ENCODE measurements at places on chromosomes 5 and 9.

DNA sequence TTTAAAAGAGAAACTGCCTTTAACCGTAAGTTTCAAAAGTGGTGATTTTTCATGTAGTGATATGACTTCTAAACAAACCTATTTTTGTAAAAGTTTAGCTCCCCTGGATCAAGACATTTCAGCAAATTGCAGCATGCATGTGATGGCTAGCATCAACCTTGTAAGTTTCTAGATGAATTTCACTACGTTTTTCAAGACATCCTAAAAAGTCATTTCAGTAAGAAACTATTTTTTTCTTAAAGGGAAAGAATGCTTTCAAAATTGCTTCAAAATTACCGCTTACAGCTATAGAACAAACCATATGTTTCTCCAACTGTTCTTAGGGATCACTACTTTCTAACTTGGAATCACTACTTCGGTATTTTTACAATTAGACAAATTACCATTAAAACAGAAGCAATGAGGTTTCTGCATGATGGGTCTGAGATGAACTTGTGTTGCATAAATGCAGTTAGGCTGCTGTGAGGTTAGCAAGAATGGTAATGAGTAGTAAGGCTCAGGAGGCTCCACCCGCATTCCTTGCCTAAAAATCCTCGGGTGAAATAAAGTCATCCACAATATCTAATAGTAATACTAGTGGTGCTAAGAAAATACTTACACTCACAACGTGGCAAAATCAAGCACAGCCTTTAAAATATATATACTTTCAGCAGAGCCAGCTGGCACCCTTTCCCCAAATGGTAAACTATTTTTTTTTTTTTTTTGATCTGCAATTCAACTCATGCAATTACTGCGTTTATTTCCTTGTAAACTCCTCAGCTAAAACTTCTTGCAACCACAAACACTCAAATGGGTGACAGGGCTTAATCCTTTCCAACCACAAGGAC lies 53.8 kb downstream of the CDC14B start:
- no peak for DNase-seq

DNA sequence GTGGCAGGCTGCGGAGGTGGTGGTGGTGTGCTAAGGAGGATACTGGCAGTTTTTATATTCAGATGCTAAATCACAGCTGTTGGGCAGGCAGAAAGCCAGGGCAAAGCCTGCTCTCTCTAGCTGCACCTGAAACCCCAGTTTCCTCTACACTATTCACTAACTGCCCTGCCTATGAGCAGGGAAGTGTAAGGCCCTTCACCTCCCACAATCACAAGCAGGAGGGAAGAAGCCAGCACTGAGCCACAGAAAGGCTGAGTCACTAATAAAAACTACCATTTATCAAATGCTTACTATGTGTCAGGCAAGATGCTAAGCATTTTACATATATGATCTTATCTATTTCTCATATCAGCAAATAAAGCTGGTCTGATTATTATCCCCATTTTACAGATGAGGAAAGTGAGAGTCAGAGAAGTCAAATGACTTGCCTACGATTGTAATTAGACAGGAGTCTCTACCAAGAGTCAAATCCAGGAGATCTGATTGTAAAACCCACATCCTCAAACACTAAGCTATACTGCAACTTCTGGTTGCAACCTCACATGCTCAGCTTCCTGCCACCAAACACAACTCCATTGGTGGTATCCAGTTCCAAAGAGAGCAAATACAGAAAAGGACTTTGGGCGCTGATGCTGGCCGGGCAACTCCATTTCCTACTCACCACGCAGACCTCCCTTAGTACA lies 17.7 kb upstream of the IL6ST start:
- DNase-seq: no peak

DNA sequence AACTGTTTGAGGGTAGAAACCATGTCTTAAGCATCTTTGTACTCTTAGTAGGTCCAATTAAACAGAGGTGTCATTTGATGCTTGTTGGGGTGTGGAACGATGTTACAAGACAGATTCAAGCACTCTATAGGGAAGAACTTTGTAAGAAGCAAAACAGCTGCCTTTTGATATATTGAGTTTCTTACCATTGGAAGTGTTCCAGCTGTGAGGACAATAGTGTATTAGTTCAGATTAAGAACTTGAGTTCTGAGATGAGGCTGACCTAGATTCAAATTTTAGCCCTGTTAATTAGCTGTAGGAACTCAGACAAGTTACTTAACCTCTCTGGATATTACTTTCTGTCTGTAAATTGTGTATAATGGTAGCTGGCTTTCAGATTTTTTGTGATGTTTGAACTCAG lies 19.6 kb upstream of the ZNF462 start:
- DNase-seq: no peak

GRCh38 chr9:72898360-72898759 lies 54.5 kb downstream of the ALDH1A1 start:
- DNase-seq: no peak

- DNase-seq: no peak
These were observed 161.6 kb downstream of the BNC2 start for GRCh38 chr9:16708656-16709435.

DNA sequence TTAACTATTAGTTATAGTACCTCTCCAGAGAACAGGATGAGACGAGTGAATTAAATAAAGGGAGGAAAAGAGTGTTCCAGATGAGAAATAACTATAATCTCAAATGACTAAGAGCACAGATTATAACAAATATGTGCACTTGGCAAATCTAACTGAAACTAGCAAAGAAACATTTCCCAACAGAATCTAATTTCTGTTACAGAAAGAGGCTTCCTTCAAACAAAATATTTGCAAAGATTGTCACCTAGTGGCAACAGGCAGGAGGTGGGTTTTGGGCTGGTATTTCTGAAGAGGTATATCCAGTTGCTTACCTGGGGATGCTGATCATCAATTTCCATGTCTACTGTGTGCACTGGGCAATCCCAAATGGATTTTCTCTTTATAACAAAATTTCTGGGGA lies 5.6 kb upstream of the SPDL1 start:
- DNase-seq: no peak

GRCh38 chr9:34611251-34611810 lies 566 bp downstream of the RPP25L start:
- DNase-seq: no peak

DNA sequence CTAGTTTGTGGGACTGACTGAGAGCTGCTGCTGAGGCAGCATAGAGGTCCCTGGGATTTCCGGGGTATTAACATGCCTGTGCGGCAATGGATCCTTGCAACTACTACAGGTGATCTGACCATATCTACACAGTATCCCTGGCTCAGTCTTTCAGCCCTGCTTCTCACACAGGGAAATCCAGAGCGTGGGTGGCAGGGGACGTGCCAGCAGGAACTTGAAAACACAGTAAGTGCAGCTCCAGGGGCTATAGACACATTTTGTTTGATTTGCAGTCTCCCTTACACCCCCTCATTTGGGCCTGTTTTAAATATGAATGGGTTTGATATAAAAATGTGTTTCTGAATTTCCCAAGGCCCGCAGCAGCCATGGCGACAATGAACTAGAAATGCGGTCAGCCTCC lies 209.5 kb downstream of the DCP2 start:
- no peak for DNase-seq

DNA sequence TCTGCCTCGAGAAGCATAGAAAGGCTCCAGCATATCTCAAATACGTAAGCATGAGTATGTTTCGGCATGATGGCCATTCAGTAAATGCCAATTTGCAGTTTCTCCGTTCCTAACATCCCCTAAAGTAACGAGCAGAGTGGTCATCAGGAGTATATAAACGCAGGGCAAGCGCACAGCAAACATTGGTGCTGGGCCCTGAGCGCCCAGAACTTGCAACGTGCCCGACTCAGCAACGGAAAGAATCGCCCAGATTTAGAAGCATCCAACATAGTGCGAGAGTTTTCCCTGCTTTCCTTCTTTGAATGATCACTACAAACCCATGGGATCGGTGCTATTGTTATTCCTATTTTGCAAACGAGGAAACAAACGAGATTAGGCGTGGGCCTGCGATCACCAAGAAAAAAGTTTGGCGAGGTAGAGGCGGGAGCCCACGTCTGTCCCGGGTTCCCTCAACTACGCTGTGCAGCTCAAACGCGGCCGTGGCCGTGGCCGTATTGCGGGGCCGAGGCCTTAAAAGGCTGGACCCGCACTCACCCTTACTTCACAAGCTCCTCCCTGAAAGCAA lies 505 bp downstream of the RPS14 start:
- no peak for DNase-seq

- no peak for DNase-seq
These were observed 84.0 kb upstream of the SLC25A48 start for GRCh38 chr5:135750506-135750905.

GRCh38 chr5:150488519-150489359 lies 19.2 kb upstream of the NDST1 start:
- no peak for DNase-seq

GRCh38 chr9:99782962-99783718 lies 38.5 kb upstream of the NR4A3 start:
- DNase-seq: no peak

DNA sequence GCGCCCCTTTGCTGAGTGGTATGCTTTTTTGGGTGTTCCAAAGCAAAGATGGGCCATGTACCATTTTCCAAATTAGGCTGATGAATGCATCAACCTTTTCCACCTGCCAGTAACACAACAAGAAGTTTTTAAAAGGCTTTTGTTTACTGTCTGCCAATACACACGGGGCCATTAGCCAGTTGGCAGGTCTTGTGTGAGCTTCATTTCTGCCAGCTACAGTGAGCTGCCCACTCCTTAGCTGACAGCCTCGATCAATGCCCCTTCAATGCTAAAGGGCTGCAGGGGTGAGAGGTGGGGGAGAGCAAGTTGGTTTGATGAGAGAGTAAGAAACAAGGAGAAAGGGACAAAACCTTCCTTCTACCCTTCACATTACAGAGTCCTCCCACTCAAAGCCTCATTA lies 128.7 kb downstream of the C5orf15 start:
- DNase-seq: no peak

DNA sequence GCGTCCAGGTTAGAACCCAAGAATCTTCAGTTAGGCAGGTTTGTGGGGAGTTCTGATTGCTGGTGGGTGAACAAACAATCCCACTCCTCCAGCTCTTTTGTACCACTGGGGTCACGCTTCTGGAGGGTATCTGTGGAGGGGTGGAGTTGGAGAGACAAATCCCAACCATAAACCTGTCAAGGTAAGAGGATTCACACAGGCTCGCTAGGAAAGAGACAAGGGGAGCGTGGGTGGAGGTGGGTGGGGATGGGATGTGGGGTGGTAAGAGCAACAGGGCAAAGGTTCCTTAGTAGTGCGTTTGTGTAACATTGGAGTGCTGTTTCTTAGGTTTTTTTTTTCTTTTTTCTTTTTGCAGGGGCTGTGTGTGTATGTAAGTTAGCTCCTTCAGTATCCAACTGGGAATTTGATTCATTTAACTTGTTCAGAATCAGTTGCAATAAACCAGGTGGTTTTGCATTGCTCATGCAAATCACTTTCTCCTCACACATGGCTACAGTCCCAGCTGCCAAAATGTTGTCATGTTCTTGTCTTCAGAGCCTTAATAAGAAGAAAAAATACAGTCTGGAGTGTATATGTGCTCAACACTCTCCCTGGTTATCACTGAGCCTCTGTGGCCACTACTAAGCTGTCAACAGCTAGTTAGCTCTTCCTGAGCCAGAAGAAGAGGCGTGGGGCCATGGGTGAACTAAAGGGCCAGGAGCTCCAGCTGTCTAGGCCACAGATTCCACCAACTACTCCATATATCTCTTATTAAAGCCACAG lies 164.0 kb upstream of the RAD23B start:
- no peak for DNase-seq
